ENCODE measurements at places on chromosomes 6 and 20.

DNA sequence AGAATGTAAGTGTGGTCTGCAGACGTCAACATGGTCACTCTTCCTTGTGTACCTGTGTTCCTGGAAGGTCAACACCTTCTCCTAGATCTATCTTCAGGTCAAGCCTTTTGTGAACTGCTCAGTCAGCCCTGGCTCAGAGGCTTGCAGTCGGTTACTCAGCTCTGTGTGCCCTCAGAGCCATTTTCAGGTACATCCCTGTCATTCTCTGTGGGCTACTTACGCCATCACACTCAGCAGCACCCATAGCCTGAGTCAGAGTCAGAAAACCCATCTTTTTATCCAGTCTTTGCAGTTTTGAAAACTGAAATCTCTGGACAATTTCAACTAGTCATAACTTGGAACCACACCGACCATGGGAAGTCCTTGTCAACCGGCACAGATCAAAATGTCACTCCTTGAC, 35.3 kb downstream of the TGM3 start:
- no peak for DNase-seq

GRCh38 chr6:37172912-37173492, 3.0 kb downstream of the PIM1 start:
- DNase-seq, result no peak

GRCh38 chr6:15389765-15390723, 144.2 kb downstream of the JARID2 start:
- peak; percentile 27 for DNase-seq

- DNase-seq, result peak; percentile 6
Measured at GRCh38 chr20:1437235-1437904, 29.3 kb downstream of the NSFL1C start.

DNA sequence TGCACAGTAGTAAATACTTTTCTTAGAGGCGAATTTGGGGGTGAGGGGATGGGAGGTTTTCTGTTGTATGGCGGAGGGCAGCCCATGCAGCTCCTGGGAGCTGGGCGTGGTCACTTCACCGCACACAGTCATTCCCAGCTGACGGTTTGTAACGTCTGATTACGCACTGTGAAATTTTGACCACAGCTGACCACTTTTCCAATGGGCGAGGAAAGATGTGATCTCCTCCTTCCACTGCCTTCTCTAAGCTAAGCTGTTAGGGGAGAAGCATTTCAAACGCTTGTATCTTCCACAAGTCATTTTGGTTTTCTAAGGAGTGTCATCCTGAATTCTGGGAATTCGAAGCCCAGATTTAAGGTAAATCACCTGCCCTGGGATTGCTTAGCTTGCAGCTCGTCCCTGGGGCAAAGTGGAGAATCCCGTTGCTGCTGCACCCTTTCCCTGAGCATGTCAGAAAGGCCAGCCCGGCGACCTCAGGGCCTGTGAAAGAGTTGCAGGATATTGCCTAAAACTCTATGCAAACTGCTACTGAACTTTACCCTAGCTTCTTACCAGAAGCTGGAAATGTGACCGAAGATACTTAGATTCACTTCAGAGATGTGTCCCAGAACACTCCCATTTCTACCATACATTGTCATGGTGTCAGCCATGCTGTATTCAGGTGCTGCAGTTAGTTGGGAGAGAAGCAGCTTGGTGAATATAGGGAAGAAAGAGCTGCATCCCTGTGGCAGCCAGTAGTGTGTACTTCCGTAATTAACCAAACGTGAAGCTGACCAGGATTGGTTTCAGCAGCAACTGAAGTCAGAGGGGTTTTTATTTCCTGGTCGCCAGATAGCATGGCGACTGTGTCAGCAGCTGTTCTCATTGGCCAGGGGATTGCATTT, 58.9 kb downstream of the RREB1 start:
- DNase-seq, result no peak

GRCh38 chr6:168189200-168190013, 110.4 kb upstream of the FRMD1 start:
- no peak for DNase-seq
